ENCODE measurements at places on chromosomes 5 and 9.

DNA sequence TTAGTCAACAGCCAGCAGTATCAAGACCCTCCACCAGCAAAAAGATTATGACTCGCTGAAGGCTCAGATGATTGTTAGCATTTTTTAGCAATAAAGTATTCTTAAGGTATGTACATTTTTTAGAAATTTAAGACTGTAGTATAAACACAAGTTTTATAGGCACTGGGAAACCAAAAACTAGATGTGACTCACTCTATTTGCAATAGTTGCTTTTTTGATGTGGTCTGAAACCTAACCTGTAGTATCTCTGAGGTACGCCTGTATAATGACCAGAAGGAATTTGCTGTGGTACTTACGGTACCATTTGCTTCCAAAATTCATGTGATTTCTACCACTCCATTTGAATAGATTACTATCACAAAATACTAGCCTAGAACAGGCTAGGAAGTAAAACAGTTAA lies 60.8 kb downstream of the WDR41 start:
- DNase-seq, result no peak

DNA sequence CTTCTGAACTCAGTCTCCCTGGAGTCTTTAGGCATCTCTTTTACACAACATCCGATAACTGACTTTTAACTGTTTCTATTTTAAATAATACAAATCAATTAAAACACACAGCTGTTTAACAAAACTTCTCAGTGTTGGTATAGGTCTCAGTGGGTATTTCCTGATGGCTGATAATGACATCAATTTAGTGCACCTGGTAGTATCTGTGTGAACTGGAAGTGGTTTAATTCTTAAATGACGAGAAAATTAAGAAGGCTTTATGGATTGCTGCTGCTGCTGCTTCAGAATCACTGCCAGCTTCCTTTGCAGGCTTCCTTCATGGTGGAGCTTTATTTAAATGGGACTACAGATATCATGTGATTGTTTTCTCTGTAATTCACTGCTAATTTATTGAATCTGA lies 92.3 kb downstream of the RPS23 start:
- DNase-seq, result no peak

DNA sequence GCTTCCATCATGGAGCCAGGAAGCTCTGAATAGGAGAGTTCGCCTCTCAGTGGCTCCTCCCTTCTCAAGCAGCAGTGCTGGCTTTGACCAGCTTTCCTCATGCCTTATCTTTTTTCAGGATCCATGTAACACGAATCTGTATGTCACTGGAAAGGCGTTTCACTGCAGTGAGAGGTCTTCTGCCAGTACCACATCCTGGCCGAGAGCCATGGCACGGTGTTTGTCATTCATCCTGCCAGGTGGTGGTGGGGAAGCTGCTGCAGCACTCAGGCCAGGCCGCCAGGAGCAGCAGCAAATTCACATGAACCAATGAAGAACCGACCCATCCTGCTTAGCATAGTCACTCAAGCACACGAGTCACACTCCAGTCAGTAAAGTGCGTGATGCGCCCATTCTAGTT lies 179.0 kb downstream of the FANCC start:
- DNase-seq, result no peak

DNA sequence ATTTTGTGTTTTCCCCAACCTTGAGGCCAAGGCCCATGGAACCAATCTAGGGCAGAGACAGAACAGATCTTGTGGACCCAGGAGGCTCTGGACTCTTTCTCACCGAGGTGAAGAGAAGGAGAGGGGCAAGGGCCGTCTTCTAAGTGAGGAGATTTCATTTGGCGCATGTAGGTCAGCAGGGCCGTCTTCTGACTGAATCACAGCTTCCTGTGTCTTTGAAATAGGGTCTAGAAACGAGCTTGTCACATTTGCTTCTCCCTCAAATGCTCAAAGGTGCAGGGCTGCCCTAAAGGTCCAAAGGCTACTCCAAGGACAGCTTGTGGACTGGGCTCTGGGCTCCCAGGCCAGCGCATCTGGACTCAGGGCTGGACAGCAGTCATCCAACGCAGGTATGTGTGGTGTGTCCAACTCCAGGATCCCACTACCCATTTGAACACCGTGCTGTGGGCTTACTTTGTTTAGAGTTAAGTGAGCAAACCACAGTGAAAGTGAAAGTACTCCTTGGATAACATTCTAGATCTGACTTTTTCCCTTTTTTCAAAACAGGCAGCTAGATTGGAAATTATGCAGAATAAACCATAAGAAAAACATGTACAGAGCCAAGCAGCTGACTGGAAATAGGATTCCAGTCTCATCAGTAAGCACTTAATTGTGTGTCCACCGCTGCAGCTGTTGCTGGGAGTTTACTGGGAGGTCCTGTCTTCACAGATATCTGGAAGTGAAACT lies 357.0 kb downstream of the GADD45G start:
- no peak for DNase-seq

- DNase-seq, result no peak
These were observed 18.3 kb upstream of the NDST1 start for GRCh38 chr5:150489360-150490295.

DNA sequence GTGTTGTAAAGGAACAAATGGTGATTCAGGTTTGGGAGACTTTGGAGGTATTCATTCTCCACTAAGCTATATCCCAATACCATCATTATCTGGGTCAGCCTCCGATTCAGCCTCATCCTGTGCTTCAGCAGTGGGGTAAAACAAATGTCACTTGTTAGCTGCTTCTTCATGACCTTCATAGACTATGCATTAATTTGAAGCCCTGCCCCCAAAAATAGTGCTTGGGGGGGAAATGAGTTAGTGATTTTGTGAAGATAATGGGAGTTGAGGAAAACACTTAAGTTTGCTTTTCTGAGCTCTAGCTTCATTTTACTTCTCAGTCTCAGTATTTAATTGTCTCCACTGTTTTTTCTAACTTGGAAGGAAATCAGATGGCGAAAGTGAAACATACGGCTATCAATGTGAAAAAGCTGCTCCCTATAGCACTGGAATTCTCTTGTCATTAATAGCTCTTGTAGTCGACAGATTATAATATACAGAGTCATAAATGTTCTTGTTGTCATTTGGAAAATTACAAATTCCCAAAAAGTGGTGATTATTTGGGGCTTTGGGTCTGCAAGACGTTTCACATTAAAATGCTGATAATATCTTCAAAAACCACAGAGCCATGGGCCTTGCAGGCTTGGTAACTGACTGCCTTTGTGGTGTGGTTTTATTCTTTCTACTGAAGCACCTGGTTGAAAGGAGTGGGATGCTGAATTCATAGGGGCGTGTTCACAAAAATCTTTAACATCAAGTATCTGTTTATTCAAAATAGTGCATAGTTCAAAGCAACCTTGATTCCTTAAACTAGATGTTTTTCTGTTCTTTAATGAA lies 40.0 kb downstream of the PIK3R1 start:
- DNase-seq, result no peak

GRCh38 chr5:54009357-54009756 lies 301.0 kb downstream of the ARL15 start:
- DNase-seq, result no peak

GRCh38 chr9:8719833-8720486 lies 920.4 kb upstream of the DMAC1 start:
- DNase-seq, result no peak

DNA sequence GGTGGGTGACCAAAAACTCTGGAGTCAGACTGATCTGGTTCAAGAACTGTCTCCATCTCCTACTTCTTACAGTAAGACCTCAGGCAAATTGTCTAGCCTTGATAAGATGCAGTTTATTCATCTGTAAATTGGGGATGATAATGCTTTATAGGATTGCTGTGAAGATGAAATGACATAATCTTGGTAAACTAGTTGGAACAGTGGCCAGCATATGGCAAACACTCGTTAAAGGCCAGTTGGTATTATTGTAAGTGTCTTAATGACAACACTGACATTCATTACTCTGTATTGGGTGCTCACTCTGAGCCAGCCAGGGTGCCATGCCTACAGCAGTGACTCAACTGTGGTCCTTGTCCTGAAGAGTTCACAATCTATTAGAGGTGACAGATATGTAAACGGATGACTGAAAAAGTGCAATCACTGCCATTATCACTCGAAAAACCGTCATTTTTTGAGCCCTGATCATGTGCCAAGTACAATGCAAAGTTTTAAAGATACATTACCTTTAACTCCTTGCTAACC lies 84.9 kb upstream of the HSPA9 start:
- no peak for DNase-seq

GRCh38 chr5:174922955-174923354 lies 198.6 kb downstream of the MSX2 start:
- DNase-seq, result no peak

DNA sequence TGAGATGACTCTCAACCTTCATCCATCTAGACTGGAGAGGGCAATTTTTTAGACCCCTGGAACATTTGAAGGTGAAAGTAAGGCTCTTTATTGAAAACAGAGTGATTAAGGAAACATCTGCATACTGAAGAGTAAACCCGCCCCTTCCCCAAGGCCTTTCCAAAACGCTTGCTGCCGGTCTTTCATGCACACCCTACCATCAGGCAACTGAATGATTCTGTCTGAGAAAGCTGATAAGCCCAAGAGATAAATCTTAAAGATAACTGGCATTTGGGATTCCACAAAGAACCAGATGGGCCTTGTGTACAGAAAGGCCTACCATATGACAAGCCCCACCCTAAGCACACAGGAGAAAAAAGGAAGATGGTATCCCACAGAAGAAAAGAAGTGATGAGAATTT lies 54.4 kb upstream of the PIK3R1 start:
- no peak for DNase-seq

- DNase-seq, result no peak
These were observed 31.1 kb downstream of the FBXO38 start for GRCh38 chr5:148414833-148415232.

DNA sequence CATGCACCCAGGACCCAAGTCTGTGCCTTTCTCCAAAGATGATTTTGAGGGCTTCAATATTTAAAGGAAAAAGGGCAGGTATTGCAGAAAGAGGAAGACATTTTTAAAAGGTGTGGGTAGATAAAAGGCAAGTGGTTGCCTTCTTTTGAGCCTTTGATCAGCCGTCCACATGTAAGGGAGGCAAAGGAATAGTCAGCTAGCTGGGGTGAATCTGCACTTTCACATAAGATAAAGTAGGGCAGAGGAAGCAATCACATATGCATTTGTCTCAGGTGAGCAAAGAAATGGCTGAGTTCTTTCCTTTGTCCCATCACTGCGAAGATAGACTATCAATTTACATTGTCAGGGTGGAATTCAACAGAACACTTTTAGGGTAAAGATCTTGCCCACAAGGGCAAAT lies 19.9 kb downstream of the MGAT1 start:
- DNase-seq, result no peak

DNA sequence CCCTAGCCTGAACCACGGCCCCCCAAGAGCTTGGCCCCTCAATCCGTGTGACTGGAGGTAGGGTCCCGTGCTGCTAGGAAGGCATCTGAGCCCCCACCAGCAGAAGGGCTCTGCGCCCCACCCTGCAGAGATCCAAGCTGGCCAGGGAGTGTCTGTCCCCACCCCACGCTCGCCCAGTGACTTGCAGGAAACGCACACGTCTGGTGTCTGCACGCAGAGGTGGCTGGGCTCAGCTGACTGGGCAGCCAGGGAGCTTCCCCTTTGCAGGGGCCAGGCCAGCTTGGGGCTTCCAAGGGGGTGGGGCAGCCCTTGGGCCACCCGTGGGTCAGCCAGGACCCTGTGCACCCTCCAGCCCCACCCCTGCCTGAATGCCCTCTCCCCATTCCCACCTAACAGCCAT lies 24.3 kb downstream of the NOTCH1 start:
- no peak for DNase-seq

- no peak for DNase-seq
These were observed 78.9 kb downstream of the PPP2R2B start for GRCh38 chr5:146799671-146800070.

- no peak for DNase-seq
These were observed 196.2 kb upstream of the TUT7 start for GRCh38 chr9:86550401-86550800.

DNA sequence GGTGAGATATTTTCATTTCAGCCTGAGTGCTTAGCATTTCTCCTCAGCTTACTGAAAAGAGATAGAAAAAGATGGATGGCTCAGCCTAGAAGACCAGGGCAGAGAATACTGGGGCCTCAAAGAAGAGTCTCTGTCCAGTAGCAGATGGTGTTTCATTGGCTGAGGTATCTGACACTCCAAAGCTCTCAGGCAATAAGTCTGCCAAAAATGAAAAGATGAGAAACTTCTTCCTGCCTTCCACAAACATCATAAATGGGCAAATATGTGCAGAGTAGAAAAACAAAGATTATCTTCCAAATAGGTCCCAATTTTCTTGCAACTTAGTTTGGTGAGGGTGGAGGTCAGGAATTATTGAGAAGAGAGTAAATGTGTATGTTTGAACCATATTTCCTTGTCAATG lies 87.4 kb upstream of the ICE1 start:
- DNase-seq, result no peak

DNA sequence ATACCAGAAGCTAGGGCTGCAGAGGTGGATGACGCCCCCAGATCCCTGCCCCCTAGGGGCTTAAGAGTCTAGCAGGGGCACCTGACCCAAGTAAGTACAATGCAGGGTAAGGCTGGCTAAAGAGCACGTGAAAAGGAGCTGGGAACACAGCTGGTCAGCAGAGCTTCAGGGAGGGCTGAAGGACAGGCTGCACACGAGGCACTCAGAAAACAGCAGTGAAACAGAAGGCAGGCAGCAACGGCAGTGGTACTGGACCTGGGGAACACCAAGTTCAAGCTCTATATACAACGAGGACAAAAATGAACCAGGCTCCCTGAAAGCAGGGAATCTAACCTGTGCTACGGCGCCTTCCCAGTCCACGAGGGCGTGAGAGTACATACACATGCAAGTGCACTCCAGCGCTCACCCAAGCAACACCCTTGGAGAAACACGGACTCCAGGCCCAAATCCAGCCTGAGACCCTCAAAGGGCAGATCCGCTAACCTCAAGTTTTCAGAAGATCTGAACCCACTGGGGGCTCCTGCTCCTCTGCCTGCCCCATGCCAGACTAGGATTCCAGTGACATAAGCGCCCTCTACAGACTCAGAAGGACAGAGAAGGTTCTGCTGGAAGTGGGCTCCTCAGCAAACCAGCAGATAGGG lies 57.4 kb downstream of the PSMB7 start:
- no peak for DNase-seq
